NCI-H2081 (cell line): ENCODE measurements at places on chromosomes 7 and 10.

GRCh38 chr7:65438598-65438997, 64.9 kb downstream of the ZNF92 start:
- no peak for DNase-seq

DNA sequence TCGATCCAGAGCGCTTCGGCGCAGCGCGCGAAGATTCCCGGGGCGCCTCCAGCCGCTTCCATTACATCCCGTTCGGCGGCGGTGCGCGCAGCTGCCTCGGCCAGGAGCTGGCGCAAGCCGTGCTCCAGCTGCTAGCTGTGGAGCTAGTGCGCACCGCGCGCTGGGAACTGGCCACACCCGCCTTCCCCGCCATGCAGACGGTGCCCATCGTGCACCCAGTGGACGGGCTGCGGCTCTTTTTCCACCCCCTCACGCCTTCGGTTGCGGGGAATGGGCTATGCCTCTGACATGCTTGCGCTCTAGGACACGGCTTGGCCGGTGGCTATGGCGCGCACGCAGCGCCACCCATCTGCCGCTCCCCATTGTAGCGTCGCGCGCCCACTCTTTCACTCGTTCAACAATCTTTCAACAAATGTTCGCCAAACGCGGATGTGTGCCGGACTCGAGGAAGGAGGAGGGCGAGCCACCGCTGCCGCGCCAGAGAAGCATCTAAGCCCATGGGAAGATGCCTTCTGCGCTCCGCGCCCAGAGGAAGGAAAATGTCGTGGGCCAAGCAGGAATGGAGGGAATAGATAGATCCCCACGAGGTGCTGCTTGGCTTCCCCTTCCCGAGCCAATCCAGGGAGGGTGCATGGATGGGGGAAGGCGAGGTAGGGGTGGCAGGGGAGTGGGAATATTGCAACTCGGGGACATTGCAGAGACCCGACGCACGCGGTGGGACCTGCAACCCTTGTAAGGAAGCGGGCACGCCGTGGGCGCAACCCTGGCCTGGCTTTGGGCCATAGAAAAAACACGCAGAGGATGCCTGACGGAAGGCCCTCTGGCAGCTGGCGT, 5.1 kb upstream of the CYP26A1 start:
- peak; percentile 41 for DNase-seq

GRCh38 chr10:106557053-106557452, 607.5 kb downstream of the SORCS1 start:
- no peak for DNase-seq

GRCh38 chr10:132774181-132774901, 11.6 kb downstream of the NKX6-2 start:
- no peak for DNase-seq

- no peak for DNase-seq
Observed at GRCh38 chr10:112519133-112519761, 72.2 kb downstream of the VTI1A start.

GRCh38 chr10:4701016-4701415, 125.0 kb upstream of the AKR1E2 start:
- no peak for DNase-seq

GRCh38 chr10:10687751-10688150, 329.9 kb upstream of the CELF2 start:
- DNase-seq = no peak

GRCh38 chr10:17113346-17113745, 16.3 kb downstream of the CUBN start:
- DNase-seq = no peak
